Fibroblast of skin of left biceps (primary cell): ENCODE measurements at places on chromosomes 4 and X.

DNA sequence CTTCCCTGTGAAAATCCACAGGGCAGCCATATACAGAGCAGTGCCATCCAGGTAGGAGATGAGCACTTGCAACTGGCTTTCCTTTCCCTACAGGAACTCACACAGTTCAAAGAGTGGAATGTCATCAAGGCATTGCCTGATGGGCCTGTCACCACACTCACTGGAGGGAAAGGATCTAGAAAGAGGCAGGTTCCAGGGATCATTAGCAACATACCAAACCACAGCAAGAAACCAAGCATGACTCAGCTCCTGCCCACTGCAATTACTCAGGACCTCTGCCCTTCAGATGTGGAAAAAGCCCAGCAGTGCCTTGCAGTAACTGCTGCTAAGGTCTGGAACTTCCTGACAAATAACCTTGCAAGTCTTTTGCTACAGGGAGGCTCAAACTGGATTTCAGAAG lies 101.2 kb downstream of the ZNF674 start:
- DNase-seq, result peak; percentile 8

DNA sequence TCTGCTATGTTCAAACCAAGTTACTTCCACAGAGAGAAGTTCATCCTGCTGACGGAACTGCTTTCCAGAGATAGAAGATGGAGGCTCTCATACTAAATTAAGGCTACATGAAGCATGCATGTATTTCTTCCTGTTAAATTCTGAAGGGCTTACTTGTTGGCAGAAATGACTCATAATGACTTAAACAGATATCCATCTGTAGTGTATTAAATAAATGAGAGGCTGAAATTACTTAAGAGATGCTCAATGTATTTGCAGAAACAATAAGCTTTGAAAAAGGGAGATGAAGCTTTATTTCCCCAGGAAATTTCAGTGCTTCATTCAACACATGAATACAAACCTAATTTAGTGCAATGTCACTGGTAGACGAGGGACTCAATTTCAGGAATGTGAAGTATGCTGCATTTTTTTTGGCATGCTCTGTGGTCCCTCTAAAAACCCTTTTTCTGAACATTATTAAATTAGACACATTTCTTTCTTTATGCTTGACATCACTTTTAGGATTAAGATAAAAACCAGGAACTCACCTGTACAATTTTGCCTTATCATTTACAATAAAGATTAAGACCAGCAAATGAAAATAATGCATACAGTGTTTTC lies 759.1 kb upstream of the POU3F4 start:
- peak; percentile 2 for DNase-seq

DNA sequence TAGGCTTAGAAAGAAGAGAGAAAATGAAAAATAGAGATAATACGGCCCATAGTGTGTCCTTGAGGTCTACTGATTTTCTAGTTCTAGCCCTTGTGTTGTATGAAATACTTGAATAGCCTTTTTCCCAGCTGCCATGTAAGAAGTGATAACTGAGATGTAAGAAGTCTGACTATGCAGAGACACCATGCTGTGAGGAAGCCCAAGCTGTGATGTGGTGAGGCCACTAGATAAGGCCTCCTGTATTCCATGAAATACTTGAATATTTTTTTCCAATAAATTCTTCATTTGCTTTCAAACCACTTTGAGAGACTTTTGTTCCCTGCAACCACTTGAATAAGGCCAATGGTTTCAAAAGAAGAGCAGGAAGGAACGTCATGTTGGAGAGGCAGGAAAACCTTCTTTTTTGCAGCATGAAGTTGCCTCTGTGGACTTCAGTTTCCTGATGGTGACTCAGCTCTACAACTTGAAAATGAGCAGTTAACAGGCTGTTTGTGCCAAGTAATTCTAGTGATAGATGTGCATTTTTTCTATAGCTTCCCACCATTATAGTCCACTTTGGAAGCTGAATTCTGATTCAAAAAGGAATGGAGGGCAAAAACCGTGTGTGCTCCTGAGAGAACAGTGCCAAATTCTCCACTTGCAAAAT lies 25.5 kb upstream of the FAM9C start:
- peak; percentile 25 for DNase-seq

GRCh38 chr4:122764821-122765215 lies 32.3 kb downstream of the BBS12 start:
- DNase-seq, result peak; percentile 78

GRCh38 chrX:101408532-101408841 lies 465 bp downstream of the HNRNPH2 start:
- DNase-seq, result no peak

DNA sequence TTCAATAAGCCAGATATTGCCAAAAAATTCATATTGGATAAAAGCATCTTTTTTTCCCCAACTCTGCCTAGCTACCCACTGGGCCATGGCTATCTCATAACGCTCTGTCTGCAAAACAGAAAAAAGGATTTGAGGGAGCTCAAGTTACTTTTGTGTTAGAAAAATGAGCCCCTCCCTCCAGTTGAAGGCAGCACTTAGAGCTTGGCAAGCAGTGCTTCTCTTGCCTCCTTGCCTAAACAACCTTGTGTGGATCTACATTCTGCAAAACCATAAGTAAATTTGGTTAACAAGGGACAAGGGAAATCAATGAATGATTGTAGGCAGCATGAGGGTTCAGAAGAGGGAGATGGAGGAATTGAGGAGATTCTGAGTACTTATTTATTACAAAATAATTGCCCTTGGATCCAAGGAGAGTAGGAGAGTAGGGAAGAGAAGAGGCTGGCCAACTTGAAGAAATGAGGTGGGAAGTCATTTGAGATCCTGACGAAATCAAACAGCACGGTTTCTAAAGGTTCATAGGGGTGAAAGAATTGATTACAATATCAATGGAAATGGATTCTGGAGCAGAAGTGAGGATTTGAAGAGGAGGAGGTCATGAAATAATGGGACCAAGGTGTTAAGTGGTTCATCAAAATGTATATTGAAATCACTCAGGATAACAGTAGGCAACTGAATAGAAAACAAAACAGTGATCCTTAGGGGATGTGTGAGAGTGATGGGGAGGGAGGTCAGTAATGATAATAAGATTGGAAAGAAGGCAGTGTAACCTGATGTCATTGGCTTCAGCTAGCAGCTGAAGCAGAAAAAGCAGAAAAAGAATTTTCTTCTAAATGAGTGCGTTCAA lies 434.8 kb upstream of the IGFBP7 start:
- no peak for DNase-seq

GRCh38 chr4:139645458-139645857 lies 20.2 kb upstream of the MGST2 start:
- DNase-seq, result no peak

DNA sequence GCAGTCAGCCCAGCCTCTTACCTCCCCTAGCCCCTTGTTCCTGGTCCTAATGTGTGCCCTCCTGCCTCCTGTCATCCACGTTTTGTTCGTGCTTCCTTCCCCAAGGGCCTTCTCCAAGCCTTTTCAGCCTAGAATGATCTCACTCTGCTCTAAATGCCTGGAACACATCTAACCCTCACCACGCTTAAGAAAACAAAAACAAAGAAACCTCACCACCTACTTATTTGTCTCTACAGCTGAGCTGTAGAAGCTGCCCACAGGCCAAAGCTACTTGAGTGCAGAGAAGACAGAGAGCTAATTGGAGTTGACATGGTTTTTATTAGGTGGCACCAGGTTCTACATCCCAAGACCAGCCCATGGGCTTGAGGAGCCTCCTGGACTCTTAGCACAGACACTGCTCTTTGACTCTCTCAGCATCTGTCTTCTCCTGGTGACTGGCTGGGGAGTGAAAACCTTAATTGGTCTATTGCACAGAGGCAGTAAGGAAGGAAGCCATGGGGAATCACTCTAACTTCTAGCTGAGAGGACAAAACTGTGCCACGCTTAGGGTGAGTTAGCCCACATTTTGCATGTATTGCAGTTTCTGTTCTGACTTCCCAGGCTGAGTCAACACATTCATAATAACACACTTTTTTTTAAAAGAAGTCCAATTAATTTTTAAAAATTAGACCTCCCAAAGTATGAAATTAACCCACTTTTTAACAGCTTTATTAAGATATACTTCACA lies 52.3 kb upstream of the PDK3 start:
- no peak for DNase-seq

DNA sequence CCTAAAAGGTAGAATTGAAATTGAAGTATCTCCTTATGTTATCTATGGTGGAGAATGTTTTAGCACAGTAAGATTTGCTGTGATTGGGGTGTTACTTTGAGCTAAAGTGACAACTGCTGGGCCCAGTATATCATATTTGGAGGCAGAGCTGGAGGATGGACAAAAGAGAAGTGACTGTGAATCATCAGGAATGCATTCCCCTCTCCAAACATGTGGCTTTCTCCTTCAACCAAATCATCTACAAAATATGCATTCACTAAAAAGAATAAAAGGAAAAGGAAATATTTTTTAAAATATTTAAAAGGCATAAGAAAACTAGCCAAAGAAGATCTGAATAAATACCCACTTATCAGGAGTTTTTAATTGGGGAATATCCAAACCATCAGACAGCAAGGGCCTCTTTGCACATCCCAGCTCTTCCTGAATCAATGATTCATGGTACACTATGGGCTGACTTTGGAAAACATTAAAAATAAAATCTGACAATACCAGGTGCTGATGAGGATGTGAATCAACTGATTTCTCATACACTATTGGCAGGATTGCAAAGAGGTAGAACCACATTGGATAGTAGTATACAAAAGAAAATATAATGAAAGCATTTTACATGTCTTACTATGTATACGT lies 671.7 kb upstream of the NR3C2 start:
- DNase-seq, result peak; percentile 63

DNA sequence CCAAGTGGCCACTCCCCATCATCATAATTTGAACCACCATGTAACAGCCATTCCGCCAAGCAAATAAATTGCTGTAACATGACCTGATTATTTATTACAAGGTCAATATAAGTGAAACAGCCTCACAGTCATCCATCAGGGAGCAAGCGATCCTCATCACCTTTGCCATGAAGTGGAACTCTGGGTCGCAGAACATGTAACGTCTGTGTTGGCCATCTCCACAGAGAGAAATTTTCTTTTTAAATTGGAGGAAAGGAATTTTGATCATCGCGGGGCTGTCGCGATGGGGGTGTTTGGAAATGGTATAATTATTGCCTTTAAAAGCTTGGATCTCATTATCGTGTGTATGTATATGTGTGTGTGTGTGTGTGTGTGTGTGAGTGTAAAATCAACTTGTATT lies 90.2 kb downstream of the SHOX start:
- no peak for DNase-seq

DNA sequence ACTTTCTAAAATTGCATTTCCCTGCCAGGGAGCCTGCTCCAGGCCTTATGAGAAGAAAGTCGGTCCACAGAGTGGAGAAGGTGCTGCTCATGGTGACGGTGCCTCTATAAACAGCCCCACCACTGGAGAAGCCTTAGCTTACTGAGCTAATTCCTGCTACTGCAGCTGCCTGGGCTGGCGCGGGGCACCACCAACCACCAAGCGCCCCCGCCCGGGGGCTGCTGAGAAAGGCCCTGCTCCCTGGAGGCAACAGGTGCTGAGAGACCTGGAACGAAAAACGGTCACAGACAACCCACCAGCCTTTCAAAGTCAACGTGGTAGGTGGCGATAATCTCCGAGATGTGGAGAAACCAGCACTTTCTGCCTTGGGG lies 2.9 kb downstream of the HCFC1 start:
- DNase-seq, result no peak

DNA sequence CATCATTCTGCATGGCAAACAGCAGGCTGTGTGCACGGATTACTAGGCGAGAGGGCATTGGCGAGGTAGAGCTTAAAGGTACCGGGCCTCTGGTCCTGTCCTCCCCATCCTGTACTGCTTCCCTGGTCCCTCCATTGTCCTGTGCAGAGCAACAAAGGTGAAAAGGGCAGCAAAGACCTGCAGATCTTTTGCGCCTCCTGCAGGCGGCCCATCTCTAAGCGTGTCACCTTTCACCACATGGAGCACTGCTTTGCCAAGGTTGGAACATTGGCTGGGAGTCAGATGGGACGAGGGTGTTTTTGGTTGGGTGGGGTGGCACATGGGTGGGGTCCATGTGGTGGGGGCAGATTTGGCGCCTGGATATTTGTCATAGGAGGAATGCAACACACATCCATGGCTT lies 64.7 kb upstream of the UXT start:
- DNase-seq, result no peak

- no peak for DNase-seq
These were observed 69.0 kb upstream of the HDAC8 start for GRCh38 chrX:72641611-72642010.

DNA sequence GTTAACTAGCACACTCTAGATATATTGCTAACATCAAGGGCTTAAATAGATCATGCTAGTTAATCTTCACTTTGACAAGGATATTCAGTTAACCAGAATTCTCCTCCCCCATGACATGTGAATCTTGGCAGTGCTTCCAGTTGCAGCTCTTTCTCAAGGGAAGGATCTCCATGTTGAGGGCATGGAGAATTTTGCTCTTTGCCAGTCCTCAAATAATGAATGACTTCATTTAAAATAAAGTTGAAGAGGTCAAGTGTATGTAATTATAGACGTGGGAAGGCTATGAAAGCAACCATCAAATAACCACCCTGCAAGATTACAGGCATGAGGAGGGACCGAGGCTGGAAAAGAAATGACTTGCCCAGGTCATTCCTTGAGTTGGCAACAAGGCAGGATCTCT lies 87.3 kb upstream of the CPEB2 start:
- no peak for DNase-seq

DNA sequence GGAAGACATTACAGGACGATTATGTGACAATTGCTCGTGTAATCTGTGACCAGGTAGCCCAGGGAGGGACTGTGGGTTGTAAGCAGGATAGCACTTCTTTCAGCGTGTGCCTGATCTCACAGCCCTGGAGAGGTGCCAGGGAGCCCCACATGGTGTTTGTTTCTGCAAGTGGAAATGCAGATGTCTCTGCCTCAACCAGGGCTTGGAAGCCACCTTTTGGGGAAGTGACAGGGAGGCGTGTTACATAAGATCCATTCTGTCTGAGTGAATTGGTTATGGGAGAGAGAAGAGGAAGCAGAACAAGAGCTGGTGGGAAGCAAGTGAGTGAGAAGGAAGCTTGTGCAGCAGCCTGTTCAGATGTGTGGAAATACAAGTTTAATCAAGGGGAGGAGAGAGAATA lies 104.5 kb upstream of the GATB start:
- DNase-seq, result no peak

DNA sequence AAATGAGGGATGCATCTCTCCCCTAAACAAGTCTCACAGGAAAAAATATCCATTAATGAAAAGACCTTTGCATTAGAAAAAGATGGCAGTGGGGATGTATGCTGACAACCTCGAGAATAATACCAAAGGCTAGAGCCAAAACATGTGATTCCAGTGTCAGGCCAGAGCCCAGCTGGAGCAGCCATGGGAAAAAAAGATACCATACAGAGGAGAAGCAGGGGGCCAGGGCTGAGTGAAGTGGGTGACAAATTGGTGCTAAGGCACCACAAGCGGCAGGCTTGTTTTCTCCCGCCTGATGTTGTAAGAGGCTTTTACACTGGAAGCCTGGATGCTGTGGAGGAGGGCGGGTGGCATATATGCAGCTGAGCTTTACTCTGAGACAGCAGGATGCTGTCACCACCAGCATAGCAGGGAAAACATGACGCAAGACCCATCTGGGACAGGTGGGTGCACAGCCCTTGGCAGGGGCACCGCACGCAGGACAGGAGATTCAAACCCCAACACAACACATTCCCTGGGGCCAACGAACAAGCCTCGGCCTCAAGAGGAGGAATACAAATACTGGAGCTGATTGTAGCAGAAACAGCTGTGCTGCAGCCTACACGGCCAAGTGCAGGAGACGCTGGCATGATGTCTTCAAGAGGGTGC lies 91.9 kb downstream of the TSPAN5 start:
- DNase-seq, result no peak
